ENCODE measurements at places on chromosomes 2 and 18.

DNA sequence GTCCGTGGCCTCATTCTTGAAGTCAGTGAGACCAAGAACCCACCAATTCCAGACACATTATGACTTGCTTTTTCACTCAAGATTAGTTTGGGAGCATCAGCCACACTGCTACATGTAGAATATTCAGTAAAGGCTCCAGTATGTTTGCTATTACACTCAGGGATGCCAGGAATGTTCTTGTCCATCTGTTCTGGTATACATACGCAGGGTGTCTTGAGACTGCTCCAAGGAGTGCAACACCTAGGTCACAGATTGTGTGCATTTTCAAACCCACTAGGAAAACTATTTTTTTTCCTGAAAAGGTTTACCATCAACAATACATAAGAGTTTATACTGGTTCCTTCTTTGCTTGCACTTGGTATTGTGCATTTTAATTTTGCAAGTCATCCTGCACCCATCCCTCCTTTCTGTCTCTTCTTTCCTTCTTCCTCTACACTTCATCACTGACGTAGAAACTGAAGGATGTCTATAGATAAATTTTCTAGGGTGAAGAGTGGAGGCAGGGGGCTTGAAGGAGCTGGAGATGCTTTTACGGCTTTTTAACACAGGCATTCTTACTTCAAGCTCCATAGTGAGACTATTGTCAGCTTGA lies 35.3 kb upstream of the MAP2 start:
- no peak for DNase-seq

DNA sequence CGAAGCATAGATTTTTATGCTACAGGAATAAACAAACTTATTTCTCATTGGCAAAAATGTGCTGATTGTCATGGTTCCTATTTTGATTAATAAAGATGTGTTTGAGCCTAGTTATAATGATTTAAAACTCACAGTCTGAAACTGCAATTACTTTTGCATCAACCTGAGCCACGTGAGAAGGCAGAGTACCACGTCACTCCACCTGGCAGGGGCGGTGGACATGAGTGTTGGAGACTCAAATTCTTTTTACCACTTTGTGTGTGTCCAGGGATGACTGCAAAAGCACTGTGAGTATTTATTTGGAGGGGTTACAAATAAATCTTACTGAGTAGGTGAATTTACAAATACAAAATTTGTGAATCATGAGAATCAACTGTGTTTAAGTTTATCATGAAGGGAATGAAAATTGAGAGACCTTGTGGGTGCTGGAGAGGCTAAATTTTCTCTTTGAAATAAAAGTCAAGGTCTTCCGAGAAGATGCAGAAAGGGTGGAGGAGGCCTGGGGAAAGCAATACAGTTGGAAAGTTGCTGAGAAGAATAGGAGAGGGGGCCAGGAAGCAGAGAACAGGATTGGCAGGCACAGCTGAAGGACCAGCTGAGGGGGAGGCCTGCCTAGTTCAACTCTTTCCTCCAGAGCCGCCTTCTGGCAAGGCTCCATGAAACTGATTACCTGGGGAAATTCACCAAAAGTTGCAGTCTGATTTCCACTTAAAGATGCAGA lies 316.4 kb downstream of the MYCN start:
- no peak for DNase-seq

- no peak for DNase-seq
Measured at GRCh38 chr2:49111006-49111405, 43.3 kb downstream of the FSHR start.

DNA sequence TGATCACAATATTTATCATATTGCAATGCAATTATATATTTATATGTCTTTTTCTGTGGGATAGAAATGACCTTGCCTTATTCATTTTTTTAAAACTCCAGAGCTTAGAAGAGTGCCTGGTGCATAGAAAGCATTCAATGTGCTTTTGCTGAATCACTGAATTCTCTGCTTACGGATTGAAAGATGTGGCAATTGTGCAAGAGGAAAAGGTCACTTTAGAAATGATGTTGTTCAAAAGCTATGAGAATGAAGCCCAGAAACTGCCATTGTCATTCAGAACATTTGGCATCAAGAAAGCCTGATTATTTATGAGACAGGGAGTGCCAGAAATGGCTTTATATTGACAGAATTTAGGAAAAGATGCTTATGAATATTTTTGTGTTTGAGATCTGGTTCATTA lies 678.6 kb upstream of the CDH2 start:
- DNase-seq: no peak

DNA sequence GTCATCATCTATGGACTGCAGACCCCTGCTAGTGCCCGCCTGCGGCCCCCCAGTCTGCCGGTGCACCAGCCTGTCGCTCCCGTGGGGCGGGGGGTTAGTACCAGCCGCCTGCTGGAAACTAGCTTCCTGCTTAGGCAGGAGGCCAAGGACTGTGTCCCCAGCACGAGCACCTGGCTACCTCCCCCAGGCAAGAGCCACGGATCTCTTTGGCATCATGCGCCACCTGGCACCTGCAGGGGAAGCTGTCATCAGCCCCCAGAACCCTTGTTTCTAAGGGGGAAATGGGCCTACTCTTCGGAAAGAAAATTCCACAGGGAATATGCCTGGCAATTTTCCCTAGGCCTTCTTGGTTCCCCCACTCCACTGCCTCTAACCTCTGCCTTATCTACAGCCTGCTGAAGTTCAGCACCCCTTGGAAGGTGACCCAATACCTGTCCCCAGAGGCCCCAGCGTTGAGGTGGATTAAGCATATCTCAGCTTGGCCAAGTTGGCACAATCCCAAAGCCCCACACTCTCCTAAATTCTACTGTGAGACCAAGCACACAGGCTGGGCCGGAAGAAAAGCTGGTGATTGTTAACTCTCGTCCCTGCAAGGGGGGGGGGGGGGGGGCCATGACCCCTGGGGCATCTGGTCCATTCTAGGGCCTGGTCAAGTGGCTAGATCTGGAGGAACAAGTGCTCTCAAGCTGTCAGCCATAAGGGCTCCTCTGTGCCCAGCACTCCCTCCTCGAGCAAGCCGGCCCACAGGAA lies 62.0 kb upstream of the POMC start:
- DNase-seq: no peak

DNA sequence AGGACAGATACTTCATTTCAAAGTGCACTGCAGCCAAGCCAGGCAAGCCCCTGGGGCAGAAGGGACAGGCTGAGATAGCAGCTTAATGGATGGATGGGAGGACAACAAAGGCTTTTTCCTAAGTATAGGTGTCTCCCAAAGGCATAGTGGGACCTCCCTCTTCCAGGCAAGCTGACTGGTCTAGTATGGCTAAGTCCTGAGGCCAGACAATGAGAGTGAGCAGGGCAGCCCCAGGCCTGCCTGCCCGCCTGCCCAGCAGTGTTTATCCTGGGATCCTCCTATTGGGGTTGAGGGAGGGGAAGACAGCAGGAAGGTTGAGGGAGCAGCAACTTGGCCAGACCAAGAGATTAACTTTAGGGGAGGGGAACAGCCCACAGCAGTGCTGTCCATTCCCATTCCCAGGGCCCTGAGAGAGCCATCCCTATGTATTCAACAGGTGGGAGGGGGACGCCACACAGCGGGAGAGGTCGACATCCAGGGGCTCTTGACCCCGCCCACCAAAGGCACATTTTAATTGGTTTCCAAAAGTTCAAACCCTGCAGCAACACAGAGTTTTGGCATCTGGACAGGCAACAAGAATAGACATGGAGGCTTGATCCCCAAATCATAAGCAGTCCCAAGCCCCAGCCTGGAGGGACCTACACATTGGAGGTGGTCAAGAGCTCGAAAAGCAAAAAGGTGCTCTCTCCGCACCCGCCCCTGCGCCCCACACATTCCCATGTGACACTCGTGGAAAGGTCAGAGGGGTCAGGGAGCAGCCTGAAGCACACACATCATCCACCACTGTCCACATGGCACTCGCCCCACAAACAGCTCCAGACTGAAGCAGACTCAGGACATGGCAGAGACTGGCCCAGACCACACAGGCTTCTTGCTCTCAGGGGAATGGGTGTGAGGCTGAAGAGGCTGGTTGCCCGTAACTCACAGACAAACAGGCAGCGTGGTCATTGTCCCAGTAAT lies 2.9 kb upstream of the SFXN5 start:
- no peak for DNase-seq

- no peak for DNase-seq
Measured at GRCh38 chr18:36273347-36273746, 24.2 kb upstream of the FHOD3 start.

DNA sequence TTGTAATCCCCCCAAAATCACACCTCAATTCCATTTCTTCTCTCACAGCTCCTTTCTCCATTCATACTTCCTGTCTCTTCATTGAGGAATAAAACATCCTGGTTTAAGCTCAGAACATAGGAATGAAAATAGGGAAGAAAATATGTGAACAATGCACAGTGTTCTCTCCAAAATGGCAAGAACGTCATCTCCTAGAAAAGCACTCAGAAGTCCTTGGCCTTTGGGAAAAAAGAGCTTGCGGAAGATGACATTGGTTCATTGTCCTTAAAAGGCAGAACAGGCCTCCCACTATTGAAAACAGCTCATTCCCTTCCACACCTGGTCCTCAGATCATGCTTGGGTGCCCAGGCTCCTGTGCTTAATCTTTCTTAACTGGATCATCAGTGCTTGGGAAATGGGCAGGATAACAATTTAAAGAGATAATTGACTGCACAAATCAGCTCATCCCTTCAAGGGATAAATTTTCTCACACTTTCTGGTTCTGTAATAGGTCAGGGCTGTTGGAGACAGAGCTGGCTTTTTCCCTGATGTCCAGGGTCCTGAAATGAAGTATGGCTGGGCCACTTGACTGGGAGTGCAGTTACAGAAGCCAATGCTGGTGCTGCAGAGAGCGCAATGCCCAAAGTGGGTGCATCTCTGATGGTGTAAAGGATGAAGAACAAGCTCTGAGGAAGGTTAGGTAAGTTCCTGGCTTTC lies 69.2 kb downstream of the MARCHF4 start:
- no peak for DNase-seq

GRCh38 chr18:25274926-25275325 lies 77.0 kb downstream of the ZNF521 start:
- no peak for DNase-seq

DNA sequence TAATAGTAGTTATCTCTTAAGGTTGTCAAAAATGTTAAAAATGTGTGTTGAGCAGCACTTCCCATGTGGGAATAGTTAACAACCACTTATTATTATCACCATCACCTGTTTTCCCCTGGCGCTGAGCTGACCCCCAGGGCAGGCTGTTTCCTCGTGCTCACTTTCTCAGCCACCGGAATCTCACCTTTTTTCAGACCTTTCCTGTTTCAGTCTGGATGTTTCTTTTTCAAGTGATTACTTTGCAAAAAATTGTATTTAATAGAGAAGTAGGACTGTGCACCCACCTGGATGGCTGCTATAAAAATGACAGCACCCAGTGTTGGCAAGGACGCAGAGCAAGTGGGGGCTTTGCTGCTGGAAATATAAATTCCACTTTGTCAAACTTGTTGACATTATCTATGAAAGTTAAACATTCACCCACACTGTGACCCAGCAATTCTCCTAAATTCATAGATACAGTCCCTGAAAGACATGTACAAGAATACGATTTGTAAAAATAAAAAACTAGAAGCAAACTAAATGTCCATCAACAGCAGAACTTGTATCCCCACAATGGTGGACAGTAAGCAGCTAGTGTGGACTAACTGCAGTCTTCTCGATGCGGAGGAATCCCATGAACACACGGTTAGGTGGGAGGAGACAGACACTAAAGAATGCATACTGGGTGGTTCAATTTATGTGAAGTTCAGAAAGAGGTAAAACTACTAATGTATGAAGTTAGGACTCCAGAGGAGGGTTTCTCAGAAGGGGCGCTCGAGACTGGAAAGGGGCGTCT lies 66.5 kb downstream of the SOWAHC start:
- no peak for DNase-seq

DNA sequence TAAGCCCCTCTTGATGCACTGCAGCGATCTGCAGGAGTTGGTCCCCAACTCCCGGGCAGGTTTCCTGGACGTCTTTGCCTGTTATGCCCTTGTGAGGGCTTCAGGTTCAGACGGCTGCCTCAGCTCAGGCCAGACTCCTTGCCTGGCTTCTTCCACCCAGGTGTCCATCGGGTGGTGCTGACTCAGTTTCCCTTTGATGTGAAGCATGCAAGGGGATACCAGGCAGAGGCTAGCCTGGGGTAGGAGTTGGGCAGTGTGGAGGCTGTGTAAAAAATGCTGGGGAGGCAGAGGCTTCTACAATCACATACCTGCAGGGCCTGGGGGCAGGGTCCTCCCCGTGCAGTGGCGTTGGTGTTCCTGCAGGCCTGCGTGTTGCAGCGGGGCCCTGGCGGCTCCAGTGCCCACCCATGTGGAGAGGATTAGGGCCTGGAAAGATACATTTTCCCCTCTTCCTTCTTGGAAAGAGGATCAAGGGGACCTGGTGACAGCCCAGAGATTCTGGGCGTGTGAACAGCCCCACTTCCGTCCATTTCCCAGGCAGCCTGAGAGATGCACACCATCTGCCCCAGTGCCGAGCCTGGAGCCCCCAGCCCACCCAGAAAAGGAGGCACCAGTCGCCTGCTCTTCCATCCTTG lies 338.3 kb downstream of the DYSF start:
- DNase-seq: no peak

DNA sequence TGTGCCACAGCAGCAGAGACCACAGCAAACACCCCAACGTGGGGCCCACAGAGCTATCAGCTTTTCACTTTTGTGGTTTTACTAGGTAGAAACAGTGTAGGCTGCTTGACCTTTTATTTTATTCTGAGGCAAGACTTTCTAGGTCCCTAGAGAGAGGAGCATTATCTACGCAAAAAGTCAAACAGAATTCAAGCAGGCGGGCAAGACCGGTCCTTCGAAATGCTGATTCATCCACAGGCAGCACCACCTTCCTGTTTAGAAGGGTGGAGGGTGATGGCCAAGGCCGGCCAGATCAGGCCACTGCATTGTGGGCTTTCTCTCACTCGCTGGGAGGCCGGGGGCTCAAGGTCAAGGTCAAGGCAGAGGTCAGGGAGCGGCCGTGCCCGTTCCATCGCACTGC lies 573.0 kb downstream of the GALR1 start:
- no peak for DNase-seq

DNA sequence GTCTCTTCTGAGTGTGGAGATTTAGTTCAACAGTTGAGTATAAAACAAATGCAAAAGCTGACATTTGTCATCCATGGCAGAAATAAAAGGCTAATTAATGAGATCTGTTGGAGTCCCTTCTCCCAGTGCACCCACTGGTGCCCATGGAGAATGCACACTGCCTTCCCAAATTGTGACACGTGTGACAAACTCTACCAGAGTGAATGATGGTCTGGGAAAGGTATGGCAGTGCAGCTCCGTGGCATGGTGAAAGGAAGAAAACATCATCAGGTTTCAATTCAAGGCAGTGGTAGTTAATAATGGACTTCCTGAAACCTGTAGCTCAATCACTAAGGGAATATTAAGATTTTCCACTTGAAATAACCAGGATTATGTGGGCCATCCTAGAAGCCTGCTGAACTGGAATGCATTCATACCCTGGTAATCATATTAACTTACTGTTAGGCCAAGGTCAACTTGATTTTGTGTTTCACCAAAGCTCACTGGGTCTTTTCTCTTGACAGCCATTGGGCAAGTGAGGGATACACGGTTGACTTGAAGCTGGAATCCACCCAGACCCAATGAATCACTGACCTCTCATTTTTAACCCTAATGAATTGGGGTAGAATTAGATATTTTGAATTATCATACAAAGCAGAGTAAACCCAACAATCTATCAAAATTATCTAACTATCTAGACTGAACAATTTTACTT lies 167.6 kb downstream of the AFF3 start:
- no peak for DNase-seq

Data from stimulated activated CD4-positive, alpha-beta T cell treated with anti-CD3 and anti-CD28 coated beads, Interleukin-1b, Interleukin-23, amount 100 ng/mL, for 1 hour (primary cell).